ENCODE measurements at places on chromosomes 3 and 15. TPM values are rescaled to one million over a fixed set of nuclear protein-coding genes. Genes with fewer than 3 reads are reported as not detected.
A peak's percentile ranks its signal among the peaks of the same experiment; 100 is the strongest.

Gene GALNT15
- 167 TPM for total RNA-seq

- H3K27ac ChIP-seq: no peak overlapping the region
- H3K4me3 ChIP-seq: no peak overlapping the region
- no peaks in the 10 kb centered on the region for H3K27me3 ChIP-seq
- H3K36me3 ChIP-seq: no peaks in the 10 kb centered on the region
- peaks cover 49% of the 10 kb centered on the region for H3K4me1 ChIP-seq
Observed at GRCh38 chr15:67110958-67111864, 45.8 kb downstream of the SMAD3 start.

DNA sequence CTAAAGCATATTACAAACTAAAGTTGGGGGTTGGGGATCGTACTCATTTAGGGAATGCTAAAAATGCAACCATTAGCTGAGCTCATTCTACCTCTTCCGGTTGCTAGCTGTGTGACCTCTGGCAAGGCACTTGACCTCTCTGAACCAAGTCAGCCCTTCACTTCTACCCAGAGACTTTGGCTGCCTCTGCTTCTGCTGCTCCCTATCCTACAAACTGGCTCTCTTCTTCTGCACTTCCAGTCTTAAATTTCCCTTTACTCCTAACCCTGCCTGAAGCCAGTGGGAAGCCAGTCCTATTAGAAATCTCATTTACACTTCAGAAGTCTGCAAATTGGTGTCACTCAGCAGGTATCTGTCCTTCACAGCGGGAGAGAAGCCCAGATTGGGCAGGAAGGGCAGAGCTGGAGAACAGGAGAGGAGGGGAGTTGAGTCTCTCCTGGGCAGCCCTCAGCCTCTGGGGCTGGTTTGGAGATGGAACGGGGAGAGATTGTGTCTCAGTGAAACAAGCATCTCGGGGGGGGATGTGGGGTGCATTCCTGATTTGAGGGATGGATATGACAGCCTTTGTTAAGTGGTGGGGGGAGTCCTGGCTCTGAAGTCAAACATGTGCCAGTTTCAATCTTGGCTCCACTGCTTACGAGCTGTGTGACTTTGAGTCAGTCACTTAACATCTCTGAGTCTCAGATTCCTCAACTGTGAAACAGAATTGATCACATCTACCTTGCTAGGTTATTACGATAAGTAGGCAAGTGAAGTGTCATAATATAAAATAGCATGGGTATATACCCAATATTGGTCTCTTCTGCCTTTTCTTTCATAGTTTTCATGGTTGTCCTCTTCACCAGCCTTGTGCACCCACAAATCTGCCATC lies 7.8 kb upstream of the AEN start:
- H3K4me3 ChIP-seq: no peak overlapping the region
- H3K4me1 ChIP-seq: no peaks in the 10 kb centered on the region
- no peak for DNase-seq
- H3K27ac ChIP-seq: no peak overlapping the region

DNA sequence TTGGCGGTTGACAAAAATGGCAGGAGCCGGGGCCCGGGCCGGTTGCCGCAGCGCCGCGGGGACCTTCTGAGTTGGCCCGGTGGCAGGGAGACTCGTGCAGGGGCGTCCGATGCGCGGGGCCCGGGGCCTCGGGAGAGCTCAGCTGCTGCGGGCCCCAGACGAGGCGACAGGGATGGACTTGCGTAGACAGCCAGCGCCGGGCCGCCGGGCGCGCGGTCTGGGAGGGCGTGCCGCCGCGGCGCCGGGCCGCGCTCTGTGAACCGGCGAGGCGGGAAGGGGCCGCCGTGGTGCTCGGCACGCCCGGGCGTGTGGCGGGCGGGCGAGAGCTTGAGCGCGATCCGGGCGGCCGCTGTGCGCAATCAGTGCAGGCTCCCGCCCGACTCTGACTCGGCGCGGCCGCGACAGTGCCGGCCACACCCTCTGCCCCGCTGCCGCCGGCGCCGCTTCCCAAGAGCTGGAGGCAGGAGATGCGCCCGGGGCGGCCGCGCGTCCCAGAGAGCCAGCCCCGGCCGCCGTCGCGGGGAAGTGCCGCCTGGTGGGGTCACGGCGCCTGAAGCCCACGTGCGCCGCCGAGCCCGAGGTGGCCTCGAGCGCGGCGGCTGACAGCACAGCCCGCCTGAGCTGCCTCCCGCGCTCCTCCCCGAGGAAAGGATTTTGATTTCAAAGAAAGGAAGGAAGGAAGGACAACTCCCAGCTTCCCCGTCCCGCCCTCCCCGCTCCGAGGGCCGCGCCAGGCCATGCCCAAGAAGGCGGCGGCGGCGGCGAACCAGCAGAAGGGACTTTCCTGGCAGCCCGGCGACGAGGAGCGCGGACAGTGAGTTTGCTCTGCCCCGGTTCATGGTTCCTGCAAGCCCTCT lies 657 bp downstream of the TLNRD1 start:
- no peaks in the 10 kb centered on the region for H3K27me3 ChIP-seq
- no peaks in the 10 kb centered on the region for H3K36me3 ChIP-seq
- peak overlapping the region; percentile 89 for H3K4me3 ChIP-seq
- H3K27ac ChIP-seq: peak overlapping the region; percentile 95
- H3K4me1 ChIP-seq: peaks cover 42% of the 10 kb centered on the region

DNA sequence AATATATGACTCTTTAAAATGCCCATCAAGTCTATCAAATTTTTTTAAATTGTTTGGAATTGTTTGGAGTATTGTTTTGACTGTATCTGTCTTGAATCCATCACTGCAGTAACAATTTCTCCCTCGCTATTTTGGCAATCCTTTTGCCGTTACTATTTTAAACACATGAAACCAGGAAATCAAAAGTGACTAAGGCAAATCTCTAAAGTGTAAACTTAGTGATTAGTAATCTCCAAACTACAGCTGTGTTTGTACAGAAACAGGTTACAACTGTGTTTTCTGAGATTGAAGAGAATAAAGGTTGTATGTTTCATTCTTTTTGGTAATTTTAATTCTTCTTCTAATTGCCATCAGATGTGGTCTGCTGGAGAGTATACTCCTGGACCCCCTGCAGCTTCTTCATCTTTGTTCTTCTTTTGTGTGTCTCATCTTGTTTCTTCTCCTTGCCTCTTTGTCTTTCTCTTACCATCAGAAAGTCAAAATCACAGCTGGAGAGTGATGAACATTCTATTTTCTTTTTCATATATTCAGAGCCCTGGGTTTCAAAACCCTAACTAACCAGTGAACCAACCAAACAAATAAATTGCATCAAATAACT lies 465.4 kb downstream of the RBMS3 start:
- no peak overlapping the region for H3K27ac ChIP-seq
- no peaks in the 10 kb centered on the region for H3K36me3 ChIP-seq
- H3K27me3 ChIP-seq: no peaks in the 10 kb centered on the region

GRCh38 chr3:31858439-31858838 lies 122.6 kb downstream of the OSBPL10 start:
- H3K27ac ChIP-seq: no peak overlapping the region
- DNase-seq: no peak
- no peak overlapping the region for H3K4me3 ChIP-seq
- no peaks in the 10 kb centered on the region for H3K27me3 ChIP-seq
- no peaks in the 10 kb centered on the region for H3K36me3 ChIP-seq

DNA sequence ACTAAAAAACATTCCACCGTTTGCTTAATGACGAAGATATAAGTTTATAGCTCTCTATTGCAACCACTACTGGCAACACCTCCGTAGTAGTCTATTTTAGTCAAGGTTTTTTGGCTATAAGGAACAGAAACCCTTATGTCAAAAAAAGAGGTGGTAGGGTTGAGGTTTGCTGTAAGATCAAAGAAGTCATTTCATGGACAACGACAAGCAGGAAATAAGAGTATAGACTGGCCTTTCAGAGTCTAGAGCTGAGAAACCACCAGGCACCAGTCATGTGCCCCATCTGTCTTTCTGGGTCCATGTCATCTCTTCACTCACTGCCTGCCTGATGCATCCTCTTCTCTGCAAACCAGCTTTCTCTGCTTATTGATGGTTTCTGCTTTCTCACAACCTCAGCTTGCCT lies 42.7 kb downstream of the THBS1 start:
- no peak for DNase-seq
- no peak overlapping the region for H3K27ac ChIP-seq
- peaks cover 8% of the 10 kb centered on the region for H3K4me1 ChIP-seq
- no peak overlapping the region for H3K4me3 ChIP-seq
- no peaks in the 10 kb centered on the region for H3K36me3 ChIP-seq

- H3K36me3 ChIP-seq: no peaks in the 10 kb centered on the region
- no peak overlapping the region for H3K27ac ChIP-seq
- DNase-seq: no peak
- H3K4me1 ChIP-seq: peaks cover 3% of the 10 kb centered on the region
Observed at GRCh38 chr3:197521277-197522182, 34.2 kb downstream of the BDH1 start.

DNA sequence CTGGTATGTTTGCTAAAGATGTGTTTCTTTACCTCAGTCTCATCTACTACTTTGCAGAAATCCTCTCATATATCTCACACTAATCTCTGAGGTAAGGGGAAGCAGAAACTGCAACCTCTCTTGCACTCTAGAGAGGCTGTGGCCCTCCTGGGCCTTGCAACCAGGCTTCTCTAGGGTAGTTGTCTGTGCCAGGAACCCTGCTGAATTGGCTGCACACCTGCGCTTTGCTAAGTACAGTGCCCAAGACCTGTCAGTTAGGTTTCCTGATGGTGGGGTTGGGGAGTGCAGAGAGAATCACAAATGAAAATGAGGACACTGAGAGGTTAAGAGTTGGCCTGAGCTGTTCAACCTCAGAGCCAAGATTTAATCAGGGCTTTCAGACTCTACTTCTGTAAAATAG lies 117.2 kb upstream of the PLXNA1 start:
- H3K4me1 ChIP-seq: no peaks in the 10 kb centered on the region
- no peak overlapping the region for H3K4me3 ChIP-seq
- no peak overlapping the region for H3K27ac ChIP-seq
- no peak for DNase-seq
- H3K36me3 ChIP-seq: no peaks in the 10 kb centered on the region

DNA sequence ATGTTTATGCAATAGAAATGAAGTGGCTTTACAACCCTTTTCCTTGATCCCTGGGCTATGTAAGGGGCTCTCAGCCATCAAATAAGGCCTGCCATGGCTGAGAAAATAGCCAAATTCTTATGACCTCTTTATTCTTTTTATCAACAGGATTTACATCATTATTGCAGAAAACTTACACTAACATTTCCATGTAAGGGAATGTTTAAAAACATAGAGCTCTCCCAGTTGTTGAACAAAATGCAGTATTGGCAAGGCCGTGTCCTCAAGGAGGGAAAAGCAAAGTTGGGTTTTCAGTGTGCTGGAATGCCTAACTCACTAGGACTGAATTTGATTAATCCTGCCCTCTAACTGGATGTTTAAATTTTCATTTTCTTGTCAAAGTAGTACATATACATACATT lies 22.3 kb downstream of the NR2C2 start:
- H3K4me3 ChIP-seq: no peak overlapping the region
- peaks cover 8% of the 10 kb centered on the region for H3K36me3 ChIP-seq
- no peak overlapping the region for H3K27ac ChIP-seq
- H3K27me3 ChIP-seq: no peaks in the 10 kb centered on the region

Gene MYLK
- 483 TPM for total RNA-seq

All from thoracic aorta (tissue), 2 donors.